Panc1 (cell line): ENCODE measurements at places on chromosomes 16 and 17. TPM values are rescaled to one million over a fixed set of nuclear protein-coding genes. Genes with fewer than 3 reads are reported as not detected.

DNA sequence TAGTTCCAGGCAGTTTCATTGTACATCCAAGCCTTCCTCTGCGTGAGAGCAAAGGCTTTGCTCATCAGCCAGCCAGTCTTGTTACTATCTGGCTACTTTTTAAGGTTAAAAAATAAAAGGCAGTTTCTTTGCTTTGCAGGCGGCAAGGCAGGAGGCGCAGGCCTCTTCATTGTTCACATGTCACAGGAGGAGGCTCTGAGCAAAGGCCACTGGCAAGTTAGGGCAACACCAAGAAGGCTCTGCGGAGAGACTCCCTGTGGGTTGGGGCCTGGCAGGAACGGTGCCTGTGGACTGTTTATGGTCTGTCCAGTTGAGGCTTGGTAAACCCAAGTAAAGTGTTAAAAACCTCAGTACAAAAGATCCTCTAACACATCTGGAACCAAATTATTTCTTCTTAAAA is 3.9 kb upstream of the NT5C start:
- no peaks in the 10 kb centered on the region for H3K27me3 ChIP-seq
- peaks cover 5% of the 10 kb centered on the region for H3K4me1 ChIP-seq
- no peak for DNase-seq
- H3K27ac ChIP-seq = no peak overlapping the region

- no peak overlapping the region for H3K27ac ChIP-seq
- DNase-seq = no peak
- H3K36me3 ChIP-seq = peaks cover 13% of the 10 kb centered on the region
- H3K4me1 ChIP-seq = no peaks in the 10 kb centered on the region
- H3K4me3 ChIP-seq = no peak overlapping the region
These were observed 53.6 kb downstream of the XPO6 start for GRCh38 chr16:28158136-28158535.

DNA sequence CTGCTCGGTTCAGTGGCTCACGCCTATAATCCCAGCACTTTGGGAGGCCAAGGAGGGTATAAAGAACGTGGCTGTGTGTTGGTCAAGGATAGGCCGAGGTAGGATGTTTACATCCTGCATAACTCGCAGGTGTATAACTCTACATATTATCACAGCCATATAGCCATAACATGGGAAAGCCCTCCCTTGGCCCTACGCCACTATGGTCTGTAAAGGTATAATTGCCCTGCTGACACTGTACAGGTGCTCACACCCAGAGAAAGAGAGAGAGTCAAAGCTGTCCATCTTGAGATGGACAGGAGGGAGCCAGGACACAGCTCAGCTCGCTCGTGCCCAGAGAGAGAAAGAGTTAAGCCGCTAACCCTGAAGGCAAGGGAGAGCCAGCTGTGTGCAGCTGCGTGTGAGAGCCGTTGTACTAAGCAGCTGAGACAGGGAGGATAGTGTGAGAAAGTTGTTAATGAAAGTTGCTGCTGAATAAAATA is 30.4 kb upstream of the DHX8 start:
- H3K27me3 ChIP-seq = no peaks in the 10 kb centered on the region
- no peaks in the 10 kb centered on the region for H3K36me3 ChIP-seq
- no peak for DNase-seq
- no peak overlapping the region for H3K4me3 ChIP-seq
- no peak overlapping the region for H3K27ac ChIP-seq

NPIPB9 gene
- total RNA-seq = 0.90 TPM

AP2B1 gene
- total RNA-seq = 446 TPM
